ENCODE measurements at places on chromosomes 13 and 19.

DNA sequence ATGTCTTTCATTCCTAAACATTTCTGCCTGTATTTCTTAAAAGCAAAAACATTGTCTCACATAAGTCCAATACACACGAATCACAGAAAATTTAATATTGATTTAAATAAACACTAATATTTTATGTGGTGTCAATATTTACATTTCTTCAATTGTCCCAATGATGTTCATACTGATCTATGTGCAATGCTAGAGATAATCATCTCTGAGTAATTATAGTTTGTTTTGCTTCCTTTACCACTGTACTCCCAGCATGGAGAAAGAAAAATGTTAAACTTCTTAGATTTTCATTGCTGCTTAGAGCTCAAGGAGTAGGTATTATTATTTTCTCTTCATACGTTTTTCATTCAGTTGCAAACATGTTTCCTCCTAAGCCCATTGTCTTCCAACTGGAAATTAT, 434.2 kb upstream of the PRR20A start:
- DNase-seq = no peak

GRCh38 chr19:49133621-49134454, 14.5 kb downstream of the PPFIA3 start:
- DNase-seq = no peak

GRCh38 chr13:89053418-89053817, 1382.2 kb downstream of the SLITRK5 start:
- DNase-seq = no peak

- DNase-seq = no peak
Measured at GRCh38 chr19:18711893-18712292, 28.4 kb downstream of the CRTC1 start.

- no peak for DNase-seq
Measured at GRCh38 chr19:23406721-23407120, 11.4 kb upstream of the ZNF91 start.

DNA sequence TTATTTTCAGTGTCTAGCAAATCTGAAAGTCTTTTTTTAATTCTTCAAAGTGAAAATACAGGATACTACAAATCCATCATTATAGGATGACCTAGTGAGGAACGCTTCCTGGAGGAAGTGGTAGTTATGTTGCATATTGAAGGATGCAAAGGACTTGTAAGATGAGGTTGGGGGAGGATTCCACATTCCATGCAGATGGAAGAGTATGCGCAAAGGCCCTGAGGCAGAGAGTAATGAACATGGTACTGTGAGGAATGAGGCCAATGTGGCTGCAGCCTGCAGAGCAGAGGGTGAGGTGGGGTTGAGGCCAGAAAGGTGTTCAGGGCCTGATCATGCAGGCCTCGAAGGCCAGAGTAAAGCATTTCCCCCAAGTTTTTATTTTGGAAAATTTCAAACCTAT, 202.8 kb downstream of the MTUS2 start:
- no peak for DNase-seq

DNA sequence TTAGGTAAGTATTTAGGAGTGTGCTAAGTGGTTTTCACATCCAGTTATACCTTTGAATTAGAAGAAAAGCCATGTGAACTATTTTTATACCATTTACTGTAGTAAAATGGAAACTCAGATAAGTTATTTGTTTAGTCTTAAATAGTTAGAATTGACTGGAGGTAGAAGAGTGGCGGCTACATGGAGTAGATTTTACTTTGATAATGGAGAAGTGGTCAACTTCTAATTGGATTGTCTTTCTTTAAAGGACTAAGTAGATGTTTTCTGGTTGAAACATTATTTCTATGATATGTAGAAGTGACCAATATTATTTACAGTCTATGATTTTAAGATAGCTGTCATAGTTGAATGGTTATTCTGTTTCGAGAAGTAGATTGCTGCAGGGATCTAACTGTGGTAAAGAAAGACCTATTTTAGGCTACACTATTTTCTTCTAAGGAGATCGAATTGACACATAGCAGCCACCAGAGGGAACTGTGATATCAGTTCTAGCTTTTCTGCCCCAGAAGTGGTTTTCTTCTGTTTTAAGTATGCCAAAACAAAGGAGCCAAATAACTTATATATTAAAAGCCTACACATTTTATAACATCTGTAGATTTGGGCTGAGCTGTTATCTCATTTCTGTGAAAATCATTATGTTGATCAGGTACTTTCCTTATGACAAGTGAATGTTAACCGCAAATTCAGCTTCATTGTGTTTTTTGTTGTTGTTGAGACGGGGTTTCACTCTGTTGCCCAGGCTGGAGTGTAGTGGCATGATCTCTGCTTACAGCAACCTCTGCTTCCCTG, 26.1 kb downstream of the ZMYM2 start:
- no peak for DNase-seq

GRCh38 chr19:18157465-18158063, 4.6 kb downstream of the PIK3R2 start:
- no peak for DNase-seq

DNA sequence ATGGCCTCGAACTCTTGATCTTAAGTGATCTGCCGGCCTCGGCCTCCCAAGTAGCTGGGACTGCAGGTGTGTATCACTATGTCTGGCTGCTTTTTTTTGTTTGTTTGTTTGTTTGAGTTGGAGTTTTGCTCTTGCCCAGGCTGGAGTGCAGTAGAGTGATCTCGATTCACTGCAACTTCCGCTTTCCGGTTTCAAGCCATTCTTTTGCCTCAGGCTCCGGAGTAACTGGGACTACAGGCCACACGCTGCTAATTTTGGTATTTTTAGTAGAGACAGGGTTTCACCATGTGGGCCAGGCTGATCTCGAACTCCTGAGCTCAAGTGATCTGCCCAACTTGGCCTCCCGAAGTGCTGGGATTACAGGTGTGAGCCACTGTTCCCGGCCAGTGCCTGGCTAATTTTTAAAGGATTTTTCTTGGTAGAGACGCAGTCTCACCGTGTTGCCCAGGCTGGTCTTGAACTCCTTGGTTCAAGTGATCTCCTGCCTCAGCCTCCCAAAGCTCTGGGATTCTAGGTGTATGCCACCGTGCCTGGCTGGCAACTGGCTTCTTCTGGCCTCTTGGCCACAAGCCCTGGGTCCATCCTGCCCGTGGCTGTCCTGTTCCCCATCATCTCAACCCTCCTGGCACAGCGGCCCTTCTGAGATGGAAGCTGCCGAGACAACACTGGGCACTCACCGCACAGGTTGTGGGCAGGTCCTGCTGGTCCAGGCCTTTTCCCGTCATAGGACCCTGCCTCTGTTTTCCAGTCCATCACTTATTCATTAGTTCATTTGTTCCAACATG, 11.5 kb downstream of the TECR start:
- no peak for DNase-seq

- no peak for DNase-seq
Measured at GRCh38 chr19:30895946-30896345, 453.3 kb downstream of the TSHZ3 start.

- DNase-seq = no peak
Measured at GRCh38 chr19:38664503-38665211, 17.2 kb downstream of the ACTN4 start.

DNA sequence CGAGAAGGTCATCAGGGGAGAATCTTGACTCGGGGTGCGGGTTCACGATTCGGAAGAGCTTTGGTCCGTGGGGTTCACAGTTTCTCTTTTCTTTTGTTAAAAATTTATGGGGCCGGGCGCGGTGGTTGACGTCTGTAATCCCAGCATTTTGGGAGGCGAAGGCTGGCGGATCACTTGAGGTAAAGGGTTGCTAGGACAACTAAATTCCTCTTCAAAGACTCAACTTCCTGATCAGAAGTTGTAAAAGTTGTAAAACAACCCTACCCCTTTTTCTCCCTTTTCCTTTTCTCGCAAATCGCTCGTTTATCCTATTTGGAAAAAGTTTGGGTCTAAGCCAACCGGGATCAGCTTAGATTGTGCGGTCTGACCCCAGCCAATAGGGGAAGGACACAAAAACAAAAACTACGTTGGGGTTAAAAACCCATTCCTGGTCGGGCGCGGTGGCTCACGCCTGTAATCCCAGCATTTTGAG, 673 bp downstream of the ZNF486 start:
- no peak for DNase-seq

GRCh38 chr13:112875627-112876026, 93.4 kb upstream of the MCF2L start:
- DNase-seq = no peak

DNA sequence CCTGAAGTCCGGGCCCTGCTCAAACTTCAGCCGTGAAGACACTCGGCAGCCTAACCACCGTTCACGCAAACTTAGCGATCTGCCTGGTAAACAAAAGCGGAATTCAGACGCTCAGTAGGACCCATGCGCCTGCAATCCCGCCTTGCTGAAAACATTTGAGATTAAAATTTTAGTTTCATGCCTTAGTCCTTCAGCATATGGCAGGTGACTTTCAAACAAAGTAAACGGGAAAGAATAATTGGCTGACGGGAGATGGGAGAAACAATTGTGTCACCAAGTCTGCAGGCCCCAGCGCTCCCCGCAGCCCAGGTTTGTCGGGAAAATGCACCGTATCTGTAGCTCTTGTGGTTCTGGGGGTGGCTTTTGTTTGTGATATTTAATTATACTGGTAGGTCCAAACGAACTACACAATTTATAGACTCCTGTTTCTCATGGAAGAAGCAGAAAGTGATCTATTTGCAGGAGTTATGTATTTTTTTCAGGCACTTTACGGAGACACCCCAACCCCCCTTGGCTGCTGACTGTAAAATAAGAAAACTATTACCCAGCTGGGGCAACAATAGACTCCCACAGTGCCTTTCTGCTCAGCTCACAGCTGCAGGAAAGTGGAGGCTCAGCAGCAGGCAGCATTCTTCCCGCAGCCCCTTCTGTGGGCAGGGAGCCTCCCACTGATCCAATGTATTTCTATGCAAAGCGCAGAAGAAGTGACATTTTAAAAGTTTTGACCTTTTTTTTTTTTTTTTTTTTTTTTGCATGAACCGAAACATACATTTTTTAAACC, 94.8 kb downstream of the SOX1 start:
- DNase-seq = no peak

- DNase-seq = no peak
Measured at GRCh38 chr13:51758691-51759090, 45.3 kb downstream of the DHRS12 start.

GRCh38 chr13:34391076-34391475, 551.0 kb upstream of the NBEA start:
- no peak for DNase-seq

DNA sequence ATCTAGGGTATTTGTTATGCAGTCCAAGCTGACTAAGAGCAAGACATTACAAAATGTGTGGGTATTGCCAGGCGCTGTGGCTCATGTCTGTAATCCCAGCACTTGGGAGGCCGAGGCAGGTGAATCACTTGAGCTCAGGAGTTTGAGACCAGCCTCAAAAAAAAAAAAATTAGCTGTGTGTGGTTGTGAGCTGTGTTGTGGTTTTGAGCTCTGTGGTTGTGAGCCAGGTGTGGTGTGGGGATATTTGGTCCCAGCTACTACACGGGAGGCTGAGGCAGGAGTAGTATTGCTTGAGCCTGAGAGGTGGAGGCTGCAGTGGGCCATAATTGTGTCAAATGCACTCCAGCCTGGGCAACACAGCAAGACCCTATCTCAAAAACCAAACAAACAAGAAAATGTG, 5.6 kb upstream of the KEAP1 start:
- no peak for DNase-seq

- no peak for DNase-seq
Measured at GRCh38 chr19:46134527-46134926, 10.0 kb upstream of the IGFL3 start.

- no peak for DNase-seq
Measured at GRCh38 chr13:114149774-114150740, 17.6 kb upstream of the RASA3 start.

- DNase-seq = no peak
Measured at GRCh38 chr19:45568732-45569131, 15.9 kb downstream of the OPA3 start.

DNA sequence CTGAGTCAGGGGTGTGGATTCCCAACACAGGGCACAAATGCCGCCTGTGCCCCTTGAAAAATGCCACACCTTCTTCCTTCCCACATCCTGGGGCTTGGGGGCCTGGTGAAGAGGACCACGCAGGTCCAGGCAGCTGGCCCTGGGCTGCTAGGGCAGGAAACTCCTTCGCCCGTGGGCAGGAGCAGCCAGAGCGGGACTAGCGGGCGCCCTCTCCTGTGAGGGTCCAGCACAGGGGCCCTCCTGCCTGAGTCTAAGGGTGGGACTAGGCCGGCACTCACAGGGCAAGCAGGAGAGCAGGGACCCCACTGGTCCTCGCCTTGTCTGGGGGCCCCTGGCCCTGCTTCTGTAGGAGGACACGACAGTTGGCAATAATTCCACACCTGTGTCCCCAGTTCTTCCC, 7.5 kb upstream of the CEBPA start:
- no peak for DNase-seq

GRCh38 chr19:11091703-11092153, 2.5 kb downstream of the LDLR start:
- DNase-seq = no peak

DNA sequence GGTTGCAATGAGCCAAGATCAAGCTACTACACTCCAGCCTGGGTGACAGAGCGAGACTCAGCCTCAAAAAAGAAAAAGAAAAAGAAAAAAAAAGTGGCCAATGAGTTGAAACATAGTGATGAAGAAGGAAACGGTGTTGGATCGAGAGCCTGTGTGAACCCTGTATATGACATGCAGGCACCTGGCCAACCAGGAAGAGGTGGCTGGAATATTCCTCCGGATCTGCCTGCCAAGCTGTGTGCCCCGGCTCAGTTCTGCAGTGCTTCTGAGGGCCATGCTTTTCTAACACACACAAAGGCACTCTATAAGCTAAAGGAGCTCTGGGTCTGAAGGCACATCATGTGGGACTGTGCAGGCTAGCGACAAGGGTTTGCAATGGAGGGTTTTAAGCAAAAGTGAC, 3.7 kb upstream of the ZNF444 start:
- DNase-seq = no peak

DNA sequence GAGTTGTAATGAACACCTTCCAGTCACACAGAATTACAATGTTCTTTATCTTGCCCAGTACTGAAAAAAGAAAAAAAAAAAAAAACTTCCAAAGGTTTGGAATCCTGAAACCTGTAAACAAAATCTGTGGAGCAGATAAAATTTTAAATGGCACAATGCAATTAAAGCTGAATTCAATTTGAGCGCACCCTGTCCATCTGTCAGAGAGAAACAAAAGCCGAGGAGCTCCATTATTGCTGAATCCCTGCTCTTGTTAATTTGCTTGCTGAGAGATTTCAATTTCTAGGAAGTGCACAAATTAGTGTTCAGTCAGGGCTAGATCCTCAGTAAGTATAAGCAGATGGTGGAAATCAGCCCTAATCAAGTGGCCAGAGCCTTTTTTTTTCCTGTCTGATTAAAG, 65.2 kb downstream of the DACH1 start:
- no peak for DNase-seq

DNA sequence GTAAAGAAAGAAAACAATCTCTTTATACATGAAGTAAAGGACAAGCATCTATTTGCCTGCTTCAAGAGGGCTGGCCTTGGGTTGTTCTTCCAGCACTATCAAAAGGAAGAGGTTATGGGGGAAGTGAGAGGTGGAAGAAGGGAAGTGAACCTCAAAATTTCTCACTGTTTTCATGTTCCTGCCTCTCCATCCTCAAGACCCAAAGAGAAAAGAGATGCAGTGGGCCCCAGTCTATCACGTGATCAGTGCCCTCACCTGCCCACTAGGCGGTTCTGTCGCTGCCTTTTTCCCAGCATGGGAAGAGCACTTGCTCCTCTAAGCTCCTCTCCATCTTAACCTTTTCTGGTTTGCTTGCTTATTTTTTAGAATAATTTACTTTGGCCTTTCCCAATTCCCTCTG, 6.2 kb upstream of the USP12 start:
- no peak for DNase-seq

- peak; percentile 99 for DNase-seq
Measured at GRCh38 chr19:19203012-19203856, at the start of gene NR2C2AP. Gene NR2C2AP (minus strand): TSS chr19:19203414. CDS start chr19:19203060, 354 bp downstream.

All from GM19239 (cell line).